Stimulated activated CD8-positive, alpha-beta memory T cell treated with anti-CD3 and anti-CD28 coated beads, Interleukin-2, amount 100 ng/mL, for 1 hour (primary cell): ENCODE measurements at places on chromosomes 16 and 17.

DNA sequence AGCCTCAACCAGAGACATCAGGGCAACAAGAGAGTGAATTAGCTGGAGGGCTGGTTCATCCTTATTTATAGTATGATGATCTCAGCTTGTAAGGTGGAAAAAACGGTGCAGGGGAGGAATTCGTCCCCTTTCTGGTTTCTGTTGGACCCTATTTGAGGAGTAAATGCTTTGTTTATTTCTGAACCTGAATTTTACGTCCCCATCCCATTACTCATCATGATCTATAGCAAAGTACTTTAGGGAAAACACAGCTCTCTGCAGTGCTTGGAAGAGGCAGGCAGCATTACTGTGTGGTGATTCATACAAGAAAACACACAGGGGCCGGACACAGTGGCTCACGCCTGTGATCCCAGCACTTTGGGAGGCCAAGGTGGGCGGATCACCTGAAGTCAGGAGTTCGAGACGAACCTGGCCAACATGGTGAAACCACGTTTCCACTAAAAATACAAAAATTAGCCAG, 8.0 kb upstream of the VAT1L start:
- no peak for DNase-seq

DNA sequence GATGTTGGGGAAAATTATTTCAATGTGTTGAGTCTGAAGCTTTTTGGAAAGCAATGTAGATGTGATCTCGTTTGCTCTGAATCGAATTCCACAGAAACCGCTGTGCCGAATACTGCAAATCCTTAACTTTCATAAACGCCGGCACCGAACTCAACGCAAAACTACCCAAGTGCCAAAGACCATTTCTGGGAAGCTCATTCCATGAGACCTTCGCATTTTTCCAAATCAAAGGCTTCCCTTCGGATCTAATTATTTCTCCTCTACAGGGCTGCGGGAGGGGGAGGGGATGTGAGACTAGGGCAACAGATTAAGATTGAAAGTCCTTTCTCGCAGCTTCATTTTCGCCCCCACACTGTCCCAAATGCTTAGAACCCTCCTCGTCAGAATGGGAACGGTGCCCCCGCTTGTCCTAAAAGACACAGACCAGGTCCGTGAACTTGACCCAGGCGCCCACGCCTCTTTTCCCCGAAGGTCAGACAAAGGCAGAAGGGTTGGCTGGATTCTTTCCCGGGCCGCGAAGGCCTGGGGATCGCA, 4.0 kb downstream of the PRAC1 start:
- no peak for DNase-seq

- DNase-seq: no peak
Measured at GRCh38 chr17:20922128-20922670, 120.6 kb downstream of the USP22 start.

DNA sequence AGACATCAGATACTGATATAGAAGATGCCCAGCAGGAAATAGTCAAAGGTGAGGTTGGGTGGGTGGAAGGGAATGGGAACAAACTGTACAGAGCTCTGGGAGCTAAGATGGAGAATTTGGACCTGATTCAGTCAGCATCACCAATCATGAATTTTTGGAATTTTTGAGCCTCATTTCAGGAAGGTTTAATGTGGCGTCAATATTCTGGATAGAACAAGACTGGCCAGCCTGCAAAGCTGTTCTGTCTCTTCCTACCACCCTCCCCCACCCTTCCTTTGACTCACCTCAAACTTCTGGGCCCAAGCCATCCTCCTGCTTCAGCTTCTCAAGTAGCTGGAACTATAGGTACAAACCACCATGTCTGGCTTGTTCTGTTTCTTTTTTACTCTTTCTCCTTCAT, 32.6 kb downstream of the CTCF start:
- DNase-seq: no peak

DNA sequence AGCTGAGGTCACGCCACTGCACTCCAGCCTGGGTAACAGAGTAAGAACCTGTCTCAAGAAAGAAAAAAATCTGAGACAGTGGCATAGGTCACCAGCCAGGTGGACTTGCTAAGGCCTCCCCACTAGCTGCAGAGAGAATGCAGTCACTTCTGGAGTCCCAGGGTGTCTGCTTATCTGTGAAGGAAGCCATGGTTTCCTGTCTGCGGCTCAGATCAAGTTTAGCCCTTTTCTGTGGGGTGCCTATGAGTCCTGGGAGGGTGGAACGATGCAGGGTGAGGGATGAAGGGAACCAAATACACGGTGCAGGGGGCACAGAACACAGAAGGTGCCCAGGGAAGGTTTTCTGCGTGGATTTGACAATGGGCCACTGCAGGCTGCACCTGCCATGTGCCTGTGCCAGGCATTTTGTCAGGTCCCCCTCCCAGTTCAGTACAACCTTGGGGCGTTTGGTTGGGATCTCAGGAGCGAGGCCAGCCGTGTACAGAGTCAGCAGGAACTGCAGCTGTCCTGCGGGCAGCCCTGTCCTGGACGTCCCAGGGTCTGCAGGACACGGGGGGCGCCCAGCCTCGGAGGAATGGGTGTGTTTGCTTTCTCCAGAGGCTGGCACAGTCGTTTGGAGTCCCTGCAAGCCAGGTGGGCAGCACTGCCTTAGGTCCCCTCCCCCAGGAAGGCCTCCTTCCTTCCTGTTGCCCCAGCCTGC, 41.8 kb downstream of the RAB11FIP4 start:
- DNase-seq: no peak

- DNase-seq: no peak
Measured at GRCh38 chr16:28082624-28083023, 19.1 kb upstream of the GSG1L start.

GRCh38 chr17:64223931-64224629, 39.0 kb downstream of the TEX2 start:
- no peak for DNase-seq

GRCh38 chr16:77674888-77675287, 47.4 kb upstream of the NUDT7 start:
- DNase-seq: no peak

GRCh38 chr17:41910701-41911391, 7.9 kb downstream of the ACLY start:
- no peak for DNase-seq

GRCh38 chr16:22633799-22634198, 123.1 kb downstream of the NPIPB5 start:
- DNase-seq: no peak

- no peak for DNase-seq
Measured at GRCh38 chr16:16988963-16989362, 481.8 kb downstream of the XYLT1 start.

DNA sequence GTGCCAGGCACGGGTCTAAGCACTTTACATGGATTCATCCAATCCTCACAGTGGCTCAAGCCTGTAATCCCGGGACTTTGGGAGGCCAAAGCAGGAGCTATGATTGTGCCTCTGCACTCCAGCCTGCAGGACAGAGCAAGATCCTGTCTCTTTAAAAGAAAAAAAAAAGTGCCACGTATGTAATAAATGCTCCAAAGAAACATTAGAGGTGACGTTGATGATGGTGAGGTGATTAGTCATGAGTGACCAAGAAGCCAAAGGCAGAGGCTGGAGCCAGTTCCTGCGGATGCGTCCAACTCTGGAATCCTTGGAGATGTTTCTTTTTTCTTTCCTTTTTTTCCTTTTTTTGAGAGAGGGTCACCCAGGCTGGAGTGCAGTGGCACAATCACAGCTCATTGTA, 59.4 kb upstream of the SIAH1 start:
- no peak for DNase-seq

DNA sequence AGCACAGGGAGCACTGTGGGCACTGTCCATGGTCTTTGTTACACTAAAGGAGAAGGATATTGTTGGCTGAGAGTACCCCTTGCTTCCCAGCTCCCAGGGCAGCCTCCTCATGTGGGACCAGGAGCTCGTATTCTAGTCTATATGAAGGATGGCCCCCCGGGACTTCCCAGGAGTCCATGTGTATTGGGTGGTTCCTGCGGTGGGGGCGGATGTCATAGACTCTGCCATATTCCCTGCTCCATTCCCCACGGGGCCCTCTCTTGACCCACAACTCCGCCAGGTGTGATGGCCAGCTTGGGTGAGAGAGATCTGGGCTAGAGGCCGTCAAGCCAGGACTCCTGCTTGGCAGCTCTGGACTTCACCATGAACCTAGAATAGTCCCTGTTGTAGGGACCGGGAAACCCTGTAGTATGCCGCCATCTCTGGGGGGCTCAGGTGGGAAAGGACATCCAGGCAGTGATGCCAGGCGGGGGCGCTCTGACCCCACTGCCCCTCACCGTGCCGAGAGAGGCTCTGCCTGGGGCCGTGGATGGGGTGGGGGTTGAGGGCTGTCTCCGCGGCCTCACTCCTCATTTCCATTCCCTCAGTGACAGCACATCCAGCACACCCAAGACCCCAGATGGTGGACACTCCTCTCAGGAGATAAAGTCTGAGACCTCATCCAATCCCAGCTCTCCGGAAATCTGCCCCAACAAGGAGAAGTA, 37.8 kb downstream of the OR1D5 start:
- DNase-seq: no peak

DNA sequence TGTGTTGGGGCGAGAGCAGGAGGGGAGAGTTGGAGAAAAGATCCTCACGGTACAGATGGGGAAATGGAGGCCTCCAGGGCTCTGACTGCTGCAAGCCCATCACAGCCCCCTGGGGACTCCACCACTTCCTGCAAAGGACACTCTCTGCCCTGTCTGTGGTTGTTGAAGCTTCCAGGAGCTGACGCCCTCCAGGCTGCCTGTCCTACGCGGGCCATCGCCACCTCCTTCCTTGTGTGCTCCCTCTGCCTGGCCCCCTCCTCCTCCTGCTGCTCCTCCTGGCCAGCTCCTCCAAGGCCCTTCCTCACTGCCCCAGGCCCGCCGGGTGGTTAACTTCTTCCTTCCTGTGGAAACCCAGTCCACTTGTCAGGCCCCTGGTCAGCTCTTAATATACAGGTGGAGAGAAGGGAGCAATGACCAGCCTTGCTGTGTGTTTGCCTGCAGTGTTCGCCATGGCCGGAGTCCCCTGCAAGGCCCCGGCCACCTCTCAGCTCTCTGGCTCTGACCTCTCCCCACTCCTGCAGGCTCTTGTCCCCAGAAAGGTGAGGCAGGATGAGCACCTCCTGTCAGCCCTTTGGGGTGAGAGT, 18.4 kb upstream of the STAC2 start:
- no peak for DNase-seq

DNA sequence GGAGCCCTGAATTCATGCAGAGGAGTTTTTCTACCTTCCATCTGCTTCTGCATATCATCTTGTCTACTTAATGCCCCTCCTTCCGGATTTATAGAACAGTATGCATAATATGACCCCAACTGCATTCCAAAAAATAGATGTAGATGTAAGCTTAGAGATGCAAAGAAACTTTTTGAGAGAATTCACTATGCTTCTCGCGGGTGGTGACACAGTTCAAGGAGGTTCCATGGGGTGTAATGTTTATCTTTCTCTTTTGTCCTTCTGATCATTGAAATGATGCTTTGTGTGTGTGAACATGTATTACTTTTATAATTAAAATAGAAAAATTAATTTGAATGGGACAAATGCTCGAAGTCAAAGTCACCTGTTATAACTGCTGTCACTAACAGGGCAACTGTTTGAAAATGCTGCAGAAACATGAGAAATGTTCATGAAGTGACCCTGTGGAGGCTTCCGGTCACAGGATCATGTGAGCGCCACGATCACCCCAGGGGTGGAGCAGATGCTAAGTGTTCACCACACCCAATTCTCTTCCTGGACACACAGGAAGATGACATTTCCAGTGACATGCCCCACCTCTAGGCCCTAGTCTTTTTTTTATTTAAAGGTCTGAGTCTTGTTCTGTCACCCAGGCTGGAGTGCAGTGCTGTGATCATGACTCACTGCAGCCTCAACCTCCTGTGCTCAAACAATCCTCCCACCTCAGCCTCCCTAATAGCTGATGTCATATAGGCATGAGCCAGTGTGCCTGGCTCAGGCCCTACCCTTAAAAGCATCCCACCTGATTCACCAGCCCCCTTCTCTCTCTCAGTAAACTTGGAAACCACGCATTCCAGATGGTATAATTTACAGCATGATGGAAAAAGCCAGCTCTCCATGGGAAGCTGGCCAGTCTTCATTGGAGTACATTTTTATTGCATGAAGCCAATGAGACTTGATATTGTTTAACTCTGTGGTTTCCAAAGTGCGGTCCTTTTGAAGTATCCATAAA, 21.0 kb upstream of the AGRP start:
- no peak for DNase-seq

- DNase-seq: no peak
Measured at GRCh38 chr16:69600202-69600601, 34.4 kb downstream of the NFAT5 start.

GRCh38 chr17:28571361-28572122, at the start of gene PIGS:
PIGS (minus strand) TSS chr17:28571524; CDS start chr17:28571496, 28 bp downstream.
- peak; percentile 84 for DNase-seq

DNA sequence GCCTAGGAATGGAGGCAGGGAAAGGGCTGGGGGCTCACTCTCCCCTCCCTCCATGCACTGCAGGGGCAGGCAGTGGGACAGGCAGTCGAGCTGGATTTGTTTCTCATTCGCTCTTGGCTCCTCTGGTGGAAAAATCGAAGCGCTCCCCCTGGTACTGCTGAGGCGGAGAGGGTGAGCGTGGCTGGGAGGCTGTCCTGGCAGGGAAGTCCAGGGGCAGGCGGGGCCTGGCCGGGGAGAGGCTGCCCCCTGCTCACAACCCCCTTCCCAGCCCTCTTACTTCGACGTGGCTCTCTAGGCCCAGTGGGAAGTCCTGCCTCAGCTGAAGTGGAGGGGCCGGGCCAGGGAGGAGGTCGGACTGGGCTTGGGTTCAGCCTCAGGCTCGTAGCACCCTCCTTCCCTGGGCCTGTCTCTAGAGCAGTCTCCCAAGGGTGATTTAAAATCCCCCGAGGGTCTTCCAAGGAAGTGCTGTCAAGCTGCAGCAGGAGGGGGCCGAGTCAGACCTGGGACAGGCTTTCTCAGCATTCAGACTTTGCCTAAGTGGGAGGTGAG, 16.5 kb upstream of the TMEM92 start:
- DNase-seq: no peak

DNA sequence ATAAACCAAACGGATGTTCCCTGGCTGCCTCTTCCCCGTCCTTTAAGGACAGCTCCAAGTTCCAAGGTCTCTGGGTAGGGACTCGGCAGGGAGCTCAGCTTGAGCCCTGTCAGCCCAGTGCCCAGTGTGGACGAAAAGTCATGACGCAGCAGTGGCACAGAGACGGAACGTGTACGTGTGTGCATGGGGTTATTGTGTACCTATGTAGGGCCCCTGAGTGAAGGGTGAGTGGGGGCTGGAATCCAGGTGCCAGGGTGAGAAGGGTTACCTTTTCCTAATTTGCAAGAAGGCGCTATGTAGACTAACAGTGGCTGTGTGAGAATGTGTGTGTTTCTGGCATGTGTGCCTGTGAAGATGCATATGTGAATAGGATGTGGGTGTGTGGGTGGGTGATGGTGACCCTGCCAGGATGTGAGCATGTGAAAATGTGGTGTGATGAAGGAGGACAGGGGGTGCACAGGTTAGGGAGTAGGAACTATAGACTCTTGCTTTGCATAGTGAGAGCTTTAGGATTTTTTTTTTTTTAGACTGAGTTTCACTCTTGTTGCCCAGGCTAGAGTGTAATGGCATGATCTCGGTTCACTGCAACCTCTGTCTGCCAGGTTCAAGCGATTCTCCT, 6.0 kb downstream of the SCN4A start:
- DNase-seq: no peak

DNA sequence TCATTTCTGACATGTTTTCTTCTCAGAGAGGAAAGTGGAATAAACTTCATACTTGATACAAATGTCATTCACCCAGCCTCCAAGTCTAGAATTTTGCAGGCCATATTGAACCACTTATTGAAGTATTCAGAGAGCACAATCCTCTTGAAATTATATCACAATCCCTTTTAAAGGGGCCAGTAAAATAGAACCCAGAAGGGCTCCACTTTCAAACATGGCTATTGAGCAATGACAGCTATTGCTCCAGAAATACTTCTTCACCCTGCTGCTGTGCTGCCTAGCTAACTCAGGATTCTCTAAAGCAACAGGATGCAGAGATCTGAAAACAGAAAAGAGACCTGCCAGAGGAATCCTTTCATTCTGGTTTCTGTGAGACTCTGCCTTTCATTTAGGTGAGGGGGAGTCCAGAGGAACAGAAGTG, 275.0 kb upstream of the CDH5 start:
- no peak for DNase-seq
